HS-27A (cell line): ENCODE measurements at places on chromosomes 2 and 18.

DNA sequence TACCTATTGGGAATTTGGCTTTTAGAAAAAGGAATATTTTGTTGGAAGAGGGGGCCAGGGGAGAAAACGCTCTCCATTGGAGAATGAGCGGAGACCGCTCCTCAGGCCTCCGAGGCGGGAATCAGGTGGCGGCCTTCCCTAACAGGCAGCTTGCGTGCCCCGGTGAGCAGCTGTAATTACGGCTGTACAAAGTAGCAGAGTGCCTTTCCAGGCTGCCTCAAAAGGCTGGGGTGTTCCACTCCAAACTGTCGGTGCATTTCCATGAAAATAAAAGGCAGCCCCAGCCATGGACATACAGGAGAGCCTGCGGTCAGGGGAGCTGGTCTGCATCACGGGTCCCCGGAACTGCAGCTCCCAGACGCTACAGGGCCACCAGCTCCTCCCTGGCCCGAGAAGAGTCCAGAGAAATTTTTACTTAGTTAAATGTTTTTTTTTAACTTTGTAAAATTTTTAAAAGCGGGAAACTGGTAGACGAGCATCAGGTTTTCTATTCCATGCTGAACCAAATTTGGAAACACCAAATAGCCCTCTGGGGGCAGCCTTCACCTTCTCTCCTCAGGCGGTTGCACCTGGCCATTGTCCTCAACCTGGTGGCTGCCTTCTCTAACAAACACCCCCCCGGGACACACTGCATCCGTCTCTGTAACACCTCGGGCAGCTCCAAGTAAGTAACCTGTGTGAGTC, 209.3 kb upstream of the SALL3 start:
- no peak for DNase-seq

DNA sequence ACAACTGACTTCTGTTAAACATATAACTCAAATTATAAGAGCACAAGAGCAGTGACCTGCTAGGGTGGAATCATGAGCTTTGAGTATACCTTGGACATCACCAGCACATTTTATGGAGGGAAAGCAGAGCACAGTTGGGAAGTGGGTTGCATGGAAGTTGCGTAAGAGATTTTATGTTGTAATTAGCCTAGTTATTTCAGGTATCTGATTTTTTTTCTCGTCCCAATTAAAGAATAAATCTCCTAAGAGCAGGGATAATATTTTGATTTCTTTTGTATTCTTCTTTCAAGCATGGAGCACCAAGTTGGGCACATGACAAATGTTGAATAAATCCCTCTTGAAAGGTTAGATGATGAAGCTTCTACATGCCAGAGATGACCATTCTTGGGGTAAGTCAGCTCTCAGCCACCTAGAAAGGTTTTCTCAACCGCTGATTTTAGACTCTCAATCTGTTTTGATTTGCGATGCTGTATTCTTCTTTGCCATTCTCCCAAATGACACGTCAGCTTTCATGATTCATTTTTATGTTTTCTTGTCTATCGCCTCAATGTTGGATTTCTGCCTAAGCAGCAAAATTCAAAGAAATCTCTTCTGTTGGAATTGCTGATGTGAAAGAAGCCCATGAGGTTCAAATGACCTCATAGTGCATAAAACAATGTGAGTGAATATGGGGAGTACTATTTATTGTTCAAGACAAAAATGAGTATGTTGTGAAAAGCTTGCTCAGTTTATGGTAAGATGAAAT, 15.3 kb upstream of the FN1 start:
- DNase-seq = no peak

DNA sequence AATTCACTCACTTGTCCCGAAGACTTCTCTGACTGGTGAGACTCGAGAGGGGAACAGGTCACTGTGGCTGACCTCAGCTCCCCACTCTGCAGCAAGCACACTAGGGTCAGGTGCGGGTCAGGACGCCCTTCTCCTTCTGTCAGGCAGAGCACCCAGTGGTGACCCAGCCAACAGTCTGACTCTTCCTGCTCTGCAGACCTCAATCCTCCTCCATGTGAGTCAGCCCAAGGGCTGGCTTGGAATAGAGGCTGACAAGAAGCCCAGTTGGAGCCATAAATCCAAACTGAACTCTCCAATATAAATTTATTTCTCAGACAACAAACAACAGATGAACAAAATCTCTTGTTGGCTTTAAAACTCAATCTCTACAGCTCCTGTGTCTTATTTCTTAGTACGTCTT, 253.1 kb downstream of the SH3BP4 start:
- DNase-seq = no peak

GRCh38 chr18:9910661-9911060, 3.2 kb upstream of the VAPA start:
- no peak for DNase-seq

DNA sequence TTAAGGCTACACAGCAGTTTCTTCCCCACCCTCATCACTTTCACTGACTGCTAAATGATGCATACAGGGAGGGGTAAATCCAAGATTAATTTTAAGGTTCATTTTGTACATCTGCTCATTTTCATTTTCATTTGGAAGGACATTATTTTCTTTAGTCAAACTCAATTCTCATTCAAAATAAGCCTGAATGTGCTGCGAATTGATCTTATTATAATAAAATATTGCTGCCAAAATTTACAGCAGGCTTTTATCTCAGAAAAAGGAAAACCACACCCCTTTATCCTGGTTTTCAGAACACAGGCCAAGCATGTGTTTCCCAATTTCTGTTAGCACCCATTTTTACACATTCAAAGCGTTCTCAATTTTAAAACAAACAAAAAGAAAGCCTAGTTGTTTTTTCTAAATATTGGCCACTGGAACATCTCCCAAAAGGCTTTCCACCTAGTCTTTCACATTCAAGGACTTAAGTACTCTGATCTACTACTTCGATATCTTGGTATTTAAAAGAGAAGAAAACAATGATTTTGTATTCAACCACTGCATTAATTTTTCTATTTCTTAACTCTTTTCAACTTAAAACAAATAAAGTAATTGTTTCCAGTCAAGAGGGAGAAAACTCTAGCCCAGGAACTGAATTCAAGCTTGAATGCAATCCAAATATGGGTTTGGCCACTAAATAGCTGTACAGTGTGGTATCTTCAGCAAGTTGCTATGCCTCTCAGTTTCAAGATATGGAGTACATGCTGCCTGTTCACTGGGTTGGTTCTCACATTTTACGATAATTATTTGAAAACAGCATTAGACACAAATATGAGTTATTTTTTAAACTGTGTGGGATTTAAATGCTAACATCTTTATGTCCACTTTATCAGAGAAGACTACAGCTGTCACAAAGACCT, 52.5 kb downstream of the CDH2 start:
- DNase-seq = no peak

DNA sequence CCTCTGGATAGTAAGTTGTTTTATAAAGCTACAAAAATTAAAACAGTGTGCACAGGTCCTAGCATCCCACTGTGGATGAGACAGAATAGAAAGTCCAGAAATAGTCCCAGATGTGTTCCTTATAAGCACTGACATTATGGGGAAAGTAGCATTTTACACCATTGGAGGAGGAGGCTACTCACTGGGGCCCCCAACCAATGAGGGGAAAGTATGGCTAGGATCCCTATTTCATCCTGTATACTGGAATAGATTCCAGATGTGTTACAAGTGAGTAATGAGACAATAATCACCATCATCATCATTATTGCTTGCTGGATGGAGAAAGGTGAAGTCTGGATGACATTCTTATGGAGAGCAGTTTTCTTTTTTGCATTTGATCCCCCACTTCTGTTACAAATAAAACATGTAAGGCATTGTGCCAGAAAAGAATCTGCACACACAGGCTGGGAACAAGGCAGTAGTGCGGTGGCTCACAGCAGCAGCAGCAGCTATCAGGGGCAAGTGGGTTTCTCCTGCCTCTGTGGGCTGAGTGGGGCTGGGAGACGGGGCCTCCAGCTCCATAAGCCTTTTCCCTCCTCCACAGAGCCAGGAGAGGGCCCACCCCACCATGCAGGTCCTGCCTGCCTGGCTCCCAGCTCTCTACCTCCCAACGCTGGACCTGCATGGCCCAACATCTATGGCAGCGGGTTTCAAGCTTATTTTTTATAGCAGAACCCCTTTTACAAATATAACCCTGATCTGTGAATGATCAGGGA, 5.0 kb downstream of the ARID5A start:
- no peak for DNase-seq

DNA sequence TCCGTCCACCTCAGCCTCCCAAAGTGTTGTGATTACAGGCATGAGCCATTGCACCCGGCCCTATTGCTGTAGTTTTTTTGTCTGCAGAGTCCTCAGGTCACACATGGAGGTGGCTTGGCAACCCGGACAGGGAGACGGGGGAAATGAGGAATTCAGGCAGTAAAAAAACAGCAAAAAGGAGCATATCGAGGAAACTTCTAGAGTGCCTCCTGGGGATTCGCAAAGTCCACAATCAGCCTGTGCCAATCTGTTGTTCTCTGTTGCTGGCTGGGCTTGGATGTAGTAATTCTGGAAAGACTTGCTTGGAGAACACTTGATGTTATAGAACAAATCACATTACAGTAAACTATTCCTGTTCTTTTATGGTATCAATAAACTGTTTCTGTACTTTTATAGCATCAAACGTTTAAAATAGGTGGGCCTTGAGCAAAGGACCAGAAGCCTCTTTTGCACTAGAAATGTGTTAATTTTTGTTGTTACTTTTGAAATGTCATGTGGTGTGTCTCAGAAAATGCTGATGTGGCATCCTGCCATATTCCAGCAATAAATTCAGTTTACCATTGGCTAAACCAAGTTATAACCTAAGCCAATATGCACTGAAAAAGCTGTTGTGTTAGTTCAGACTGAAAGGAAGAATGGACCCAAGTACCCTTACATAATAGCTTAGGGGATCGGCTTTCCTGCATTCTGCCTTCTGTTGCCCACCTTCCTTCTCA, 14.4 kb downstream of the ELAC1 start:
- DNase-seq = no peak

GRCh38 chr2:12663306-12664037, 53.3 kb upstream of the TRIB2 start:
- no peak for DNase-seq

DNA sequence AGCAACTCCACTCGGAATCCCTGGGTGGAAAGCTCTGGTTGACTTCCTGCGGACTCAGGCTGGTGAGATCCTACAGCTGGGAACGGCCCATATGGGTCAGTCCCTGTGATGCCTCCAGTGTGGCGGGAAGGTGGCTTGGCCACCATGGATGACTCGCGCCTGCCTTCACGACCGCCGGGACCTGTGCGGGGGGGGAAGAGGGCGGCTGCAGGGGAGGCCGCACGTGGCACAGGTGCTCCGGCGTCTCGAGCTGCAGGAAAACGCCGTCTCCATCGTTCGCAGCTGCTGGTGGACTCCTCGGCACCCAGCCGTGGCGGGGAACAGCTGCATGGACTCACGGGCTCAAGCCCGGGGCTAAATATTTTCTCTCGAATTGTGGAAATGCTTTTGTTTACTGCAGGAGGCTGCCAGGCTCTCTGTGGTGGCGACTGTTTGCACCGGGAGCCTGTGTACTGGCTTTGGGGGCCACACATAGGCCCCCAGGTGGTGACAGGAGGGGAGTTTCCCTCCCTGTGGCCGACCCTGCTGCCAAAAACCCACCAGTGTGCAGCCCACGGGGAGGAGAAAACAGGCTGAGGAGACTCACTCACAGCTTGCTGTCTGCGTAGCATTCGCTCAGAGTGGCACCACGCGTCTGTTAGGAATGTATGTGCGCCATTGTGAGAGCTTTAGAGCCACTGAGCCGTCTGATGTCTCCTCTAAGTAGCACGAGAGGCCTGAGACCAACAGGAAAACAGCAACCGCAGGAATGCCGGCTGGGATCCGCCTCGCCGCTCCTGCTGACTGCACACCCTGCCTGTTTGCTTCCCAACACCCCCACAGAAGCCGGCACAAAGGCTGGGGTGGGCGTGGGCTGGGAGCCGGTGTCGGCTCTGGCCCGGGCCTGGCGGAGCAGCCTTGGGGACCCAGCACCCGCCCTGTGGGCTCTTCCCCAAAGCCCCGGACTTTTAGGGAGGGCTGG, 89.2 kb downstream of the NFATC1 start:
- DNase-seq = no peak

- DNase-seq = peak; percentile 23
Measured at GRCh38 chr2:144550911-144551310, 31.0 kb upstream of the ZEB2 start.

DNA sequence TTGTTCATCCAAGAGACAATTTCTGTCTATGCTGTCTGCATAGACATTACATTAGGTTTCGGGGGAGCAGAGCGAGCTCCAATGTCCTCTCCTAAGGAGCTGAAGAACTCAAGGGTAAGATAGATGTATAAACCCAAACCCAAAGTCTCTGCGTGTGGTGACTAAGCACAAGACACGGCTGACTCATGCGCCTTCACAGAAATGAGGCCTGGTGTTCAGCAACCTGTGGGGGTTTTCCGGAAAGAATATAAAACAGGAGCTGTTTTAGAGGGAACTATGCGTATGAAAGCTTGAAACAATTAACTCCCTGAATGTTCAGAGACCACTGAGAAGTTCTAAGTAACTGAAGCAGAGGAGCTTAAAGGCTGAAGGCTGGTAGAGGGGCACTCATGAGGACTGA, 154.7 kb downstream of the SOX11 start:
- no peak for DNase-seq

DNA sequence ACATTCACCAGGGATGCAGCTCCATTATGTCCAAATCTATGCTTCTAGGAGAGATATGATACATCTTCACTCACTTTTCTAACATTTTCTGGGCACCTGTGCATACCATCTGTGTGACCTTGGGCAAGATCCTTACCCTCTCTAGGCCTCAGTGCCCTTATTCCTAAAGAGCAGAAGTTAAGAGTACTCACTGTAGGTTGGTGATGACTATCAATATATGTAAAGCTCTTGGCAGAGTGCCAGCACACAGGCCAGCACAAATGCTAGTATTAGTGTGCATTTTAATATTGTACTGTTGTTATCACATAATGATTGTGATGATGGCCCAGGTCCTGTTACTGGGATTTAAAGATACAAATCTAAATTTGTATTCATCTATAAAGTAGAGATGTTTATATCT, 199.2 kb downstream of the RAD51AP2 start:
- no peak for DNase-seq

- no peak for DNase-seq
Measured at GRCh38 chr2:138113871-138114525, 149.7 kb downstream of the HNMT start.

DNA sequence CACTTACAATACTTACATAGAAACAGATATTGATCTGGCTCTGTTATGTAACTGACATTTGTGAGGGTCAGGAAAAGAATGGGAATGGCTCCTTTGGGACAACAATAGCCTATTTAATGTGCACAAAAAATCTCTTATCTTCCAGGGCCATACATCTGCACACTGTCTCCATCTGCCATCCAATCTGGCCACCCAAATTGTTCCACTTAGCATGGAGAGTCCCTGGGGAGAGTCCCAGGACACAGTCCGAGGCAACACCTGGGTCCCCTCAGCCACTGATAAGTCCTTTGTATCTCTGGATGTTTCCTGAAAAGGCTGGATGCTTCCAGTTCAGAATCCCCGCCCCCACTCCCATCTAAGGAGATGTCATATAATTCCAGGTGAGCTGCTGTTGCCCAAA, 274.2 kb upstream of the NCKAP5 start:
- DNase-seq = no peak
